ENCODE measurements at places on chromosomes 4 and X.

DNA sequence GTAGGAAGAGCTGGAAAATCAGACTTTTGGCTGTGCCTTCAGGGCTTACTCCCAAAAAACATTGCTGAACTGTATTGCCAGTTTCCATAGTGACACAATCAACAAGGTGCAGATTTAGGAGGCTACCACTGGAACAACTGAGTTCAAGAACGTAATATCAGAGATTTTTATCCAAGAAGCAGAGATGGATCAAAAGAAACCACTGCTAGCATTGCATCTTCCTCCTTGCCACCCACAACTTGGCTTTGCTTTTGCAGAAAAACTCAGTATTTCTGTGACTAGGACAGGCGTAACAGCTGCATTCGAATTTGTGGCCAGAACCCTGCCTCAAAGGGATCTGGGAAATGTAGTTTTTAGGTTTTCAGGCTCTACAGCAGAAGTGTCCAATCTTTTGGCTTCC is 27.8 kb upstream of the WDFY3 start:
- no peak for DNase-seq

DNA sequence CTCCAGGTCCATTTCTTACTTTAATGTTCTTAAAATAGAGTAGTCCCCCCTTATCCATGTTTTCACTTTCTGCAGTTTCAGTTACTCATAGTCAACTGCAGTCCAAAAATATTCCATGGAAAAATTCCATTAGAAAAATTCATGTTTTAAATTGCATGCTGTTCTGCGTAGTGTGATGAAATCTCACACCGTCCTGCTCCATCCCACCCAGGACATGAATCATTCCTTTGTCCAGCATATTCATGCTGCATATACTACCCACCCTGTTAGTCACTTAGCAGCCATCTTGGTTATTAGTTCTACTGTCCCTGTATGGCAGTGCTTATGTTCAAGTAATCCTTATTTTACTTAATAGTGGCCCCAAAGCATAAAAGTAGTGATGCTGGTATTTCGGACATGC is 5.4 kb upstream of the PDLIM5 start:
- DNase-seq = no peak

- DNase-seq = no peak
Observed at GRCh38 chrX:155766321-155766720, 114.8 kb upstream of the VAMP7 start.

DNA sequence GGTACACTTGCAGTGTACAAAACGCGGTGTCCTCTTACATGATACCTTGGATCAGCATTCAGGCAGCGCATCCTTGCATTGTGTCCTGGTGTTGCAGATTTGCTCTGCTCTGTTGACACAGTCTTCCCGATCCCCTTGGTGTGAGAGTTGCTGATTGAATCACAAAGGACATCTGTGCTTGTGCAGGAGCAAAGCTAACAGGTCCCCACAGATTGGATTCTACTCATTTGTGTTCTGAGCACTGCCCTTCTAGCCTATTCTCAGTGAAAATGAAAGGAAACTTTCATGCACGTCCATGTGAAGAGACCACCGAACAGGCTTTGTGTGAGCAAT is 171.4 kb downstream of the FRMPD4 start:
- no peak for DNase-seq

DNA sequence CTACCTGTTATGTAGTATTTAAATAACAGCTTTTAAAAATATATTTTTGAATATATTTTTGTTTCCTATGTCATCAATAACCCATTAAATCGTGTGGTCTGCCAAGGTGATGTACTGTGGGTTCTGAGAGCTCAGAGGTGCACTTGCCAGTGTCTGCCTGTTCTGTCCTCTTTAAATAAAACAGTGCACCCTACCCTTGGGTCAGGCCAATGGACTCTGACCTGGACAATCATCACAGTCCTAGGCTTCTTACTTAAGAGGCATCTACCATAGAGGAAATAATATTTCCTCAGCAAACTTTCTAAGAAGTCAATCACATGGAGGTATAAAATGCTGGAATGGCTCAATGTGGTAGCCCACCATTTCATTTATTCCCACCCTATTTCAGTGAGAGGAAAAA is 26.0 kb upstream of the LHFPL1 start:
- DNase-seq = no peak

DNA sequence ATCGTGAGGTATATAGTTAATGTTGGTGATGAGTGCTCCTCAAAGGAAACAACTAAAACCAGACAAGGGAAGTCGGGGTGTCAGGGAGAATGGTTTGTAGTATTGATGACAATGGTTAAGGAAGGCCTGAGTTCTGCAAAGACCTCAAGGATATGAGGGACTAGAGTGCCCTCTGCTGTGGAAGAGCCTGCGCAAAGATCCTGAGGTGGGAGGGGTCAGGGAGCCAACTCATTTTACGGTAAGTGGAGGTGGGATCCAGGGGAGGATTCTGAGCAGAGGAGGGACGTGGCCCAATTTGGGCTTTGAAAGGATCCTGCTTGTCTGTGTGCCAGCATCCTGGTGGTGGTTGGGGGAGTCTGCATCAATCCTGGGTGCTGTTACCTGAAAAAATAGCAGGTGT is 11.3 kb downstream of the UBA1 start:
- DNase-seq = no peak

GRCh38 chrX:47863187-47863586 is 26.5 kb downstream of the ZNF81 start:
- DNase-seq = no peak

DNA sequence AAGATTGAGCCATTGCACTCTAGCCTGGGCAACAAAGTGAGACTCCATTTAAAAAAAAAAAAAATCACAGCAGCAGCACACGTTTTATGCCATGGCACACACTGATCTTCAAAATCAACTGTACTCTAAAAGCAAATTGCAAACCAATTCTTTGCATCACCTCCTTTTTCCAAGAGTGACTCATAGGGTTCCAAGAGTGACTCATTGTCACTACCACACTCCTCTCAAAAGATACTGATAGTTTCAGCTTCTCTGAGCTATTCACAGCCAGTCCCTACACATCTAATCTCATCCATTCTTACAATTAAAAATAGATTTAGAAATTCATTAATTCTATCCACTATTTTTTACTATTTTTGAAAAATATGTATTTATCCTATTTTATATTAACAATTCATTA is 1494.9 kb upstream of the AGA start:
- DNase-seq = no peak

DNA sequence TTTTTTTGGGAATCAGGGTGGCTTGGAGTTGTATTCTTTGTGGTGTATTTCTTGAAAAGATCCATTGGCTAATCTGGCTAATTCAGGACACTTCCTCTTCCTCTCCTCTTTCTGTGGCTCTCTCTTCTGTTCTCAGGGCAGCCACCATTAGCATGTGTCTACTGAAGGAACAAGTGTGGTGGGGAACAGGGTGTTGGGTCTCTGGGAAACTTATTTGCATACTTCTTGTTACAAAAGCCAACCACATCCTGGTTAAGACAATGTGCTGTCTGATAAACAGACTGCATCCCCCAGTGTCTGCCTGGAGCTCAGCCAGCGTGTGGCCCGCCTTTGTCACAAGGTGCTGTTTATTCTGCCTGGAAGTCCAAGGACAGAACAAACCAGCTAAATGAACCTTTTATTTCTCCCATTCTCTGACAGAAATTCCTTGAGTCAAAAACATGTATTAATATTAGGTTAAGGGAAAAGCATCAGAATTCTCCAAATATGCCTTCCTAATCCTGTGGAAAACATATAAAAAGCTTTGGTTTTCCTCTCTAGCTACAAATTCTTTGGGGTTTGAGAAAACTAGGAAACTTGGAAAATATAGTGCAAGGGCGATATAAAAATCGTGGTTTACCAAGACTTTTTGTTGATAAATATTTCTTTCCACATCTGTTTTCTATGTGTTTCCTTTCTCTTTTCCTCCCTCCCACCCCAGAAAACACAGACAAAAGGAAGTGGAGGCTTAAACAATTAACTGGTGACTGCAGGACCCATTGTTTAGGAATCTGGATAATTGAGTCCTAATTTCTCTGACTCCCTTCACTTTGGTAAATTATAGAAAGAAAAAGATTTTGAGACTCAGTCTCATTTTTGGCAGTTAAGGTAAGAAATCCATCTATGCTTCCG is 203.6 kb downstream of the SPRY1 start:
- DNase-seq = peak; percentile 75

DNA sequence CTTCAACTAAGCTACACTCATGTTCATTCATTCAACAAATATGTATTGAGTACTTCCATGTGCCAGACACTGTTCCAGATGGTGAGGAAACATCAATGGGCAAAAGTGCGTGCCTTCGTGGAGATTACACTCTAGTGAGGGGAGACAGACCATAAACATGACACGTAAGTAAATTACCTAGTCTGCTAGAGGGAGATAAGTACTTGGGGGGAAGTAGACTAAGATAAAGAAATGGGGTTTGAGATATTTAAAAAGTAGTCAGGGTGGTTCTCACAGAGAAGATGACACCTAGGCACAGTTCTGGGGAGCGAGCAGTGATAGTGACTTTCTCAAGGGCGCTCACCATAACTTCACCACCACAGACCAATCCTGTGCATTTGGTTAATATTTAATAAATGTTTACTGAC is 11.7 kb downstream of the JCHAIN start:
- no peak for DNase-seq

DNA sequence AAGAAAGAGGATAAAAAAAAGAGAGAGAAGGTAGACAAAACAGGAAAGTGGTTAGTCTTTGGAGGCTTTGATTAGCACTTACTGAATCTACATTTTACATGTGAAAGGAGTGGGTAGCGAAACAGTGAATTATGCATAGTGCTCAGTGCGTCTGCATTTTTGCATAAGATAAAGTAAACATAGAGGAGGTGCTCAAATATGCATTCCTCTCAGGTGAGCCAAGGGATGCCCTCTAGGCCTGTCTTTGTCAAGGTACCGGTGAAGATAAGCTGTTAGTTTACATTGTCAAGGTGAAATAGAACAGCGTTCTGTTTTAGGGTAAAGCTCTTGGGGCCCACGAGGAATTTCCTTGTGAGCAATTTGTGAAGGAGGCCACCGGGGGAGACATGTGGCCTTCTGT is 260.6 kb downstream of the TRIML1 start:
- DNase-seq = no peak

DNA sequence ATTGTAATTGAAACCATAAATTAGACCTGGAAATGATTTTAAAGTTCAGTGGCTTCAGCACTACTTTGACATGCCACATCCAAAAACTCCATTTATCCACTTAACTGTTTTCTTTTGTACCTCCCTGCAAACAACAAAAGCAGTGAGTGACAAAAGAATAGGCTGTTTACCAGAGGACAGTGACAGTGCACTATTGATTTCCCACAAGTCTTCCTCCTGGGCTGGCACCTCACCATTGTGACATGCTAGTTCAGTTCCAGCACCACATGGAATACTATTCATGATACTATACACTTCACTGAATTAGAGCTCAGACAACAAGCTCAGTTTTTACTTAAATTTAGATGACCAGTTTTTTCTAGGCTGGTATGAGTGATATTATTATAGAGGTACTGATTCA is 29.3 kb downstream of the MOSPD2 start:
- DNase-seq = no peak

GRCh38 chrX:55056820-55057674 is 17.8 kb upstream of the PAGE2B start:
- DNase-seq = peak; percentile 39

- DNase-seq = no peak
Observed at GRCh38 chr4:109699553-109700225, 3.6 kb downstream of the CASP6 start.

DNA sequence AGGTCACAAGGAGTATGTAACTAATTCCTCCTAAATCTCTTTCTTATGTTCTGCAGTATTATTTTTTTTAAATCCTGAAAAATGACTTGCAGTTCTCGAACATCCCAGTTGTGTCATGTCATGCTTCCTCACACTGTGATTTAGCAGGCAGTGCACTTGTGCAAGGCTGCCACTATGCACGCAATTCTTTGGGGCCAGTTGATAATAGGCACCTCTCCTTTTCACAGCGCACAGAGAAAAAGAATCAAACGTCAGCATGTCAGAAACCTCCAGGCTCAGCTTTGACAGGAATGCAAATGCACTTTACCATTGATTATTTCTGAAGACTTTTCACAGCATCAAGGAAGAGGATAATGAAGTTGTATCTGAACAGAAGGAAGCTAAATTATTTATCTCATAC is 62.9 kb downstream of the FGF13 start:
- DNase-seq = no peak

GRCh38 chr4:38868059-38868960 is 704 bp downstream of the FAM114A1 start:
- no peak for DNase-seq

DNA sequence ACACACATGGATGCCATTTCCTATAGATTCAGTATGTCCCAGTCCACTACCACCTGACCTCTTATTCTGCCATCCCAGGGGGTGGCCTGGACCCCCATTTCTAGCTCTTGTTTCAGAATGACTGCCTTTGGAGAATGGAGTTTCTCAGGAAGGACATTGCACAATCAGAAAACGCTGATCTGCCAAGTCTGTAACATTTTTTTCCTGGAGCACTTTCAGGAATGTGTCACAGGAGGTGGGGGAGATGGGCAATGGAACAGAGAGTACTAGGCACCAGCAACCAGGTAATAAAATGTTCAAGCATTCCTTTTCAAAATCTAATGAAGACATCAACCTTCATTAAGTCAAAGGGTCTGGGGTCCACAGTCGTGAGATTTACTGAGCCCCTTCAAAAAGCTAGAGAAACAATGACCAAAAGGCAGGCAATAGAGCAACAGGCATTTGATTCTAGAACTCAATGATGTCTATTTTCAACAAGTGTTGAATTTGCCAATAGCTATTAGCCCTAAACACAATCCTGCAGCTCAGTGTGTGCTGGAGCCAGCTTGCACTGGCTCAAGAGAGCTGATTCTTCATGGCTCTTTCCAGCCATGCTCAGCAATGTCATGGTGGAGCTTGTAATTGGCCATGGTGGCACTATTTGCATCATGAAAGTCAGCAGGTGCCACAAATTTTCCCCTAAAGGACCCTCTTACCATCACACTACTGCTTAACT is 87.1 kb downstream of the KDR start:
- DNase-seq = no peak

GRCh38 chr4:15237648-15238230 is 190.1 kb upstream of the C1QTNF7 start:
- DNase-seq = no peak

DNA sequence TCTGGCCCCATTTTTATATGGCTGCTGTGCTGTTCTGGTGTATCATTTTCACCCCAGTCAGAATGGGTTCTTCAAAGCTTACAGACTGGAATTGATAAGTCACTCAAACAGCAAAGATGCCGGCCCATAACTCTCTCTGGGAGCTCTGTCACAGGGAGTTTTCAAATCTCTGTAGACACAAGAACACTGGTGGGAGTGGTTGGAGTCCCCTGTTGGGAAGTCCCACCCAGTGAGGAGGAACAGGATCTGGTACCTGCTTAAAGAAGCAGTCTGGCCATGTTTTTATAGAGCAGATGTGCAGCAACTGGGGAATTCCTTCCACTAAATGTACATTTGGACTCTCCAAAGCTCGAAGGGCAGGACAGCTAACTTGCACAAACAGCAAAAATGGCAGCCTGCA is 69.3 kb upstream of the UGT2B7 start:
- no peak for DNase-seq

All from CD4-positive, alpha-beta T cell treated with Interleukin-15 for 1 hour (primary cell).